CD4-positive, CD25-positive, alpha-beta regulatory T cell (primary cell): ENCODE measurements at places on chromosomes 5 and 9.

DNA sequence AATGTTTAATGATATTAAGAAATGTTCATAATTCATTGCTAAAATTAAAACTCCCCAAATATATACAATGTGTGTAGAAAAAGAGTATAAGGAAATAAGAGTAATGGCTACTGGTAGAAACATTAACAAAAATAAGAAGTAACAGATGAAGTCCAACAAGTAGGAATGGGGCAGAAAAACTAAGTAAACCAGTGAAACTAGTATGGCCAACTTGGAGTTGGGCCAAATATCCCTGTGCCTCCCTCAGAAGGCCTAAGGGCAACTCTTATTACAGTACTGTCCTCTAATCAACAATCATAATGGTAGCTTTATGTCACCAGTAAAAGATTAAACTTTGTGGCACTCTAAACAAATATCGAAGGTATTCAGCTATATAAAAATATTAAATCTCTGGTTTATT lies 93.5 kb downstream of the SSBP2 start:
- no peak for DNase-seq

- no peak for DNase-seq
Observed at GRCh38 chr5:96431376-96432187, 1.5 kb downstream of the PCSK1 start.

DNA sequence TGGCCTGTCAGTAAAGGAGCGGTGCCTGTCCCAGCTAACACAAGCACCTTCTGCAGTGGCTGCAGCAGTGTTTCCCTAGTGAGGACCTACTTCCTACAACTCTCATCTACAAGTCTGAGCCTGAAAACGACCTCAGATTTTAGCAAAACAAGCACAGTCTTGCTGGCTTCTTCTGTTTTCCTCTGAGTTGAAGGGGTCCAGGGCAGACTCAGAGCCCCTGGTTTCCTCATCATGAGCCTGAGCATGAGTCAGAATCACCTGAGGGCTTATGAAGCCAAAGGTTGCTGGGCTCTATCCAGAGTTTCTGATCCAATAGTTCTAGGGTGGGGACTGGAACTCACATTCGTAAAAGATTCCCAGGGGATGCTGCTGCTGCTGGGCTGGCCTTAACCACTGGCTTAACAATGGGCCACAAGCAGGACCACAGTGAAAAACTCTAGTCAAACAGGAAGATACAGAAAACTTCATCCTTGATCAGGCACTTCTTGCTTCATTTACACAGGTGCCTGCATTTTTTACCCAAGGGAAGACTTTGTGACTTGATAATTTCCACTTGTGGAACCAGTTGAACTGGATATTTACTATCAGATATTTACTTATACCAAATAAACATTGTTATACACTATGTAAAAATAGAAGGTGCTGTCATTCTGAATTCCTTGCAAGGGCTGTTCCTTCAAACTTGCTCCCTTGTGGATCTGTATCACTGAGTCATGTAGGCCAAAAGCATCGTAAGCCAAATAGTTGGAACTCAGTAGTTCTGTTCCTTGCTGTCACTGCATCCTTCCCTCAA lies 4.3 kb upstream of the ACER2 start:
- DNase-seq: no peak

- no peak for DNase-seq
Observed at GRCh38 chr9:12875191-12875590, 100.4 kb downstream of the LURAP1L start.

- DNase-seq: no peak
Observed at GRCh38 chr9:92770360-92770995, 5.8 kb upstream of the BICD2 start.

GRCh38 chr5:111584651-111585050 lies 72.3 kb upstream of the STARD4 start:
- DNase-seq: no peak

DNA sequence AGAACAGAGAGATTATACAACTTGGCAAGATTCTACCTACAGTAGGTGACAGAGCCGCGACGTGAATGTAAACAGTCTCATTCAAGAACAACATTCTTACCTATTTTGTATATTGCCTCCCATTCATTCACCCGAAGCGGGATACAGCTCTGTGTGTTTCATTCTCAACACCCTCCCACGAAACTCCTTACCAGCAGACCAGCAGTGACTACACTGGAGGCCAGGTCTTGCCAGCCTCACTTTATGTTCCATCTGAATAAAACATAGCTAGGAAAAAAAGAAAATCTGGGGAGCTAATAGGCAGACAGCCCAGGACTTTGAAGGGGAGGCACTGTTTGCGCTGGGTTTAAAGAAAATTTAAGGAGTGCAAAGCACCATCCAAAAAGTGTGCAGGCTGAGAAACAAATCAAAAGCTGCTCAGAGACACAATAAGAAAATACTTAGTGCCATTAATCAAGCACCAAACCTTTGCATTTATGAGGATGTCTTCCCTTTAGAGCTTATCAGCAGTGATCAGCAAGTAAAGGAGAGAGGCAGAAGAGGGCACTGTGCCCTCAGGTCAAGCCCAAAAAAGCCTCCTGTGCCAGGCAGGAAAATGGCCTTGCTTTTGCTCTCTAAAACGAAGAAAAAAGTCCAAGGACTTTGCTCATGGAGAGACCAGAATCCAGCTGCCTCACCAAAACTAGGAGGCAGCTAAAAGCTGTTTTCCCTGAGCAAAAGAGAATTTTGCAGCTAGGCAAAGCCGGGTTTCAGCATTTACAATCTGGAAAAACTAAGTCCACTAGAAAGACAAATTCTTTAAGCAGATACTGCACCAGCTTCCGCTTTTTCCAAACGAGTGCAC lies 295.1 kb downstream of the BNC2 start:
- no peak for DNase-seq

DNA sequence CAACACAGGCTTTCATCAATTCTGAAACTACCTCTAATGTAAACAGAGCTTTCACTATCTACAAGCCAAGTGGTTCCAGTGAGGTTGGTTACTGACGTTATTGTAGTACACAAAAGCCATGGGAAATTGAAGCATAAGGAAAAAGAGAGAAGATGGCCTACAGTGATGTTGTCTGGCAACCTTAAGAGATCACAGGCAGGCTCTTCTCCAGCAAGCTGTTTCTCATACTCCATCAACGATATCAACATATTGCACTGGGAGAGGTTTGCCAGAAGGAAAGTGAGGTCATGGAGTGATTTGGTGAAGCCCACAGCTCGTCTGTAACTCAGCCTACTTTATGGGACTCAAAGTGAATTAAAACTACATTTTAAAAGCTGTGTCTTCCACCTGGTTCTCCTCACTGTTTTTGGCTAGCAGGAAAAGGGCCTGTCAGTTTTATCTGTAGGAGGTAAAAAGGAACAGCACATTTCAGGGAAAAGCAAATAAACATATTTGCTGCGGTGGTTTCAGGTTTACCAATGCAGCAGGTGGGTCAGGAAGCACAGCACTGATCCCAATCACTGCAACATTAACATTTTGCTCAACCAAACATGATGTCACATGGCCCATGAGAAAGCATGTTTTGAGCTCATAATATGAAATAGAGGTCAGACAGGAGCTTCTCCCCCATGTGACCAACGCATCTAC lies 72.9 kb downstream of the ARSB start:
- no peak for DNase-seq

DNA sequence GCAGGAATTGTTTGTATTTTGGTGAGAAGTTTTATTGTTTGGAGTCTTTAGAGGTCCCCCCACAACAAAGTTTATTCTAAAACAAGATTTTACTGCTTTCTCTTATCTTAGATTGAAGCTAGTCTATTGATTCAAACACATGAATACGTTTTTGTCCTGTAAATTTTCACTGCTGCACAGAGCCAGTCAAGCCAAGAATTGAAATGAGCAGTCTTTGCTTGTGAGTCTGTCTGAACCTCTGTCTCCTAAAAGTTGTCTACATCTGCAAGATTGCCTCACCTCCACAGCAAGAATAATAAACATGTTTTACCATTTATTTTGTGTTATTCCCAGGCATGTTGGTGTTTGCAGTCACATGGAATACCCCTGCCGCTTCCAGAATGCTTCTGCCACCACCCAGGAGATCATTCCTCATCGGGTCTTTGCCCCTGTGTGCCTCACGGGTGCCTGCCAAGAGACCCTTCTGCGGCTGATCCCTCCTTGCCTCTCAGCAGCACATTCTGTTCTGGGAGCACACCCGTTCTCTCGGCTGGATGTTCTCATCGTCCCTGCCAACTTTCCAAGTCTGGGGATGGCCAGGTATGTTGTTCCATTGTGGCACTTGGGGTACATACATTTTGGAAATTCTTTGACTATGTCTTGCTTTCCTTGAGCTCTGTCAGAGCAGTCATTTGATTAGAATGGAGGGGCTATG lies 74.1 kb downstream of the AOPEP start:
- no peak for DNase-seq

- DNase-seq: no peak
Observed at GRCh38 chr9:126569036-126569435, 44.7 kb upstream of the LMX1B start.

DNA sequence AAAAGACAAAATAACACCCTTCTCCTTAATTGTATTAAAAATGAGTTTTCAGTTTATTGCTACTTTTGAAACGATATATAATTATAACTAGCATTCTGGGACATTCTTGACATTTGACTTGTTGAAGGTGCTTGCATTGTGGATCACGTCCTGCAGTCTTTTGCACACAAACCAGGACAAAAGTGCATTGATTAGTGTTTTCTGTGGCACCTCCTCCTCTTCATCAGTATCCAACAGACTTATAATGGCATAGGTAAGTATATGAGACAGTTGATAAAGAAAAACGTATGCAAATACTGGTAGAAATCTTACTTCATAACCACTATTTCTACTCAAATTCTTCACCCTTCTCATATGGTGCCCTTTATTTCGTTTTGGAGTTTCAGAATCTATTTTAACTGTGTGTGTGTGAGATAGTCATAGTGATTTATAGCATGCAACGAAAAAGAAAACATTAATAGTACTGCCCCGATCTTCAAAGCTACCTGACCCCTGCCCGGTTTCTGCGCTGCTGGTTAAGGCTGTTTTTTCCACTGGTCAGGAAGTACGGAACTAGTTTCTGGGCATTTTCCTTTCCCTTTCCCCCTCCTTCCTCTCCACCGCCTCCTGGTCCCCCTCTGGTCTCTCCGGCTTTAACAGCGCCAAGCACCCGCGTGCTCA lies 639 bp upstream of the RASA1 start:
- no peak for DNase-seq

DNA sequence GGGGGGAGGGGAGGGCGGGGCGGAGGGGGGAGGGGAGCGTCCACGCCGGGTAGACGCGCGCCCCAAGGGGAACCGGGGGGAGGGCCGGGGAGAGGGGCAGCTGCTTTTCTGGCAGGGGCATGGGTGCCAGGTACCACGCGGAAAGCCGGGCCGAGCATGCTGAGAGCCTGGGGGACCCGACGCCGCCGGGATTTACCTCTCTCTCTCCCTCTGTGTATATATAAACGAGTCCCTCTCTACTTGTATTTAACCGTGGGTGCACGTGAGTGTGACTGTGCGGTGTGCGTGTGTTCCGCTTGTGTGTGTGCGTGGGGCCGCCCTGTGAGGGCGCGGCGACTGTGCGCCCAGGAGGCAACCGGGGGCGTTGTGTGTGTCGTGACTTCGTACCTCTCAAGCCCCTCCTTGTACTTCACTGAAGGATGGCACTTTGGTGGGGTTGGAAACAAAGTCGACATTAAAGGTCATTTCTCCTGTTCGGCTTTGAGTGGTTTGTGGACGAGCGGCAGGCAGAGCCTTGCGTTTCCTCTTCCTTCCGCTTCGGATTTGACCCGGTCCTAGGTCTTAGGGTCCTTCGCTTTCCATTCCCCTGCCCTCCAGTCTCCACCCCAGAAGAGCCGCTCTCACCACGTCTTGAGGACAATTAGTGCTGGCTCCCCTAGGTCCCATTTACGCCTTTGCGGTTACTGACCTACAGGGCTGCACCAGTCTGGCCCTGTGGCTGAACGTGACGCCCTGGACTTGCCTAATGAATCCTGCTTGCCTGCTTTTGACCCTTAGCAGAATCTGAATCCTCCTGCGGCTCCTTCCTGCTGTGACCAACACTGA lies 36.2 kb upstream of the TTC1 start:
- DNase-seq: no peak

DNA sequence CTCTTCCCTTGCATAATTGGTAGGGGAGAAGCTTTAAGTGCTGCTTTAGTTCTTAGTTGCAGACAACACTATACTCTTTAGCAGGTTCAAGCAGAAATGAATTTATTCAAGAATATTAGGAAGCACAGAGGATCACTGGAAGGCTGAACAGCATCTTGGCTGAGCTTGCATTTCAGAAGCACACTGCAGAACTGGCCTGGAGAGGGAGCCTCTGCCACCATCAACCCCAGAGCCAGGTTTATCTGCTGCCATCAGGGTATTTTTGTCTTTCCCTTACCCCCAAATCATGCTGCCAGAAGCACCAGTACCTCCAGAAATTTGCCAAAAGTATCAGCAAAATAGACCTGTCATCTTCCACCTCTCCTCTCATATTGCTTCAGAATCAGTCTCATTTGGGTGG lies 440.7 kb downstream of the DMAC1 start:
- DNase-seq: no peak

GRCh38 chr5:42855811-42856210 lies 44.1 kb upstream of the SELENOP start:
- DNase-seq: no peak

GRCh38 chr5:155015239-155015638 lies 1.7 kb downstream of the KIF4B start:
- DNase-seq: no peak

- DNase-seq: no peak
Observed at GRCh38 chr9:80175286-80176150, 603.8 kb downstream of the TLE4 start.

- no peak for DNase-seq
Observed at GRCh38 chr9:77421506-77422265, 226.4 kb downstream of the GNA14 start.

DNA sequence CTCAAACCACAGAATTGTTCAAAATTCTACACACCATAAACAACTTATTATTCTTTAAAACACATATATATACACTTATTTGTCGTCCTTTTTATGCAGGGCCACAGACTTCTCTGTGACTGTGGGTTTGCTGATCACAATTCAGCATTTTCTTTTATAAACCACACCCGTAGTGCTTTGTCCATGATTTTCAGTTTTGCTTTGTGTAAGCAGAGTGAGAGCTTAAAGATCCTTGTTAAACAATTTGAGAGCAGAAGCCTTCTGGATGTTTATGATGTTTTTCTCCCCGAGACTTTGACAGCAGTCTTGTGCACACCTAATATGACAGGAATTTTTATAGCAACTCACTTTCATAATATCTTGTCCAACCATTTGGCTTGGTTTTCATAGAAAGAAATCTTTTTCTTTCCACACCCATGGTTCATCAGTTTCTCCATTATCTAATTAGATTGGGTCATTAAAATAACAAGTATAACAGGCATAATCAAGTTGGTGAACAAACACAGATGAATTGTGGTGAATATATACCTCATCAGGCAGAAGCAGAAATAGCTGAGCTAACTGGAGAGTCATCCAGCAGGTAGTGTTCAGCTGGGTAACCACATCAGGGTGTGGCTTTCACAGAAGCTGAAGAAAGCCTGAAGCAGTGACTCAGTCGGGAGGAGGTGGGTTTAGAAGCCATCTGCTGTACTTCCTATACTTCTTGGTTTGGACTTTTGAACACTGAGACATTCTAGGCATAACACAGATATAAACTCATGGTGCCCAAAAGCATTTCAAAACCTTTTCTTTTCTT lies 232.8 kb downstream of the DOCK8 start:
- DNase-seq: peak; percentile 24

- DNase-seq: no peak
Observed at GRCh38 chr5:78576376-78576775, 72.2 kb downstream of the LHFPL2 start.
